ENCODE measurements at places on chromosomes 16 and 17. TPM values are rescaled to one million over a fixed set of nuclear protein-coding genes. Genes with fewer than 3 reads are reported as not detected.

Gene EVI2B
- polyA plus RNA-seq, result 1.7 TPM

GRCh38 chr17:12731839-12732238 is 57.5 kb upstream of the ARHGAP44 start:
- no peak for DNase-seq

- no peak for DNase-seq
Measured at GRCh38 chr17:55672585-55673501, 49.8 kb downstream of the TMEM100 start.

DNA sequence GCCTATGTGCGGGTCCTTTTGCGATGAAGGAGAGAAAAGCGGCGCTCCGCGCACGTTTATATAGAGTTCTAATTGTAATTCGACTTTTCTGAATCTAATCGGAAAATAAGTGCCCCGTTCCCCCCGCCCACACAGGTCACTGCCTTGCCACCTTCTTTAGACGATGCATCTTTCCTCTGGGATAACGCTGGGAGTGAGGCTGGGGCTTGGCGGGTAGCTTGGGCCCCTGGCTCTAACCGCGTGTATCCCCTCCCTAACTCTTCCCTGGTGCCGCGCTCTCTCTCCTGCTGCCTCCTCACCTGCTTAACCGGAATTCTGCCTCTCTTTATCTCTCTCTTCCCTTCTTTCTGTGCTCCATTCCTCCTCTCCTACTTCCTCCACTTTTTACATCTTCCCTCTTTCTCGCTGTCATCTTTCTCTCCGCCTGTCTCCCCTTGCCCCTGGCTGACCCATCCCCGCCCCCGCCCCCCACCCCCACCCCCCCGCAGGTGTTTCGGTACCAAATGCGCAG is 2.6 kb downstream of the LHX1 start:
- no peak for DNase-seq

Gene RAB37
- polyA plus RNA-seq, result 1.5 TPM

Gene C16orf86
- polyA plus RNA-seq, result 14.4 TPM

GRCh38 chr16:64478252-64478906 is 643.5 kb downstream of the CDH11 start:
- no peak for DNase-seq

GRCh38 chr16:27644165-27644564 is 94.2 kb downstream of the KATNIP start:
- no peak for DNase-seq

Gene KRT36
- polyA plus RNA-seq, result not detected

GRCh38 chr16:55697867-55698266 is 42.1 kb downstream of the SLC6A2 start:
- DNase-seq, result no peak

- no peak for DNase-seq
Measured at GRCh38 chr17:65195716-65196115, 58.5 kb downstream of the RGS9 start.

- no peak for DNase-seq
Measured at GRCh38 chr17:8846768-8847211, 20.7 kb downstream of the PIK3R6 start.

Gene PPL
- 23.9 TPM for polyA plus RNA-seq

GRCh38 chr17:73872816-73873215 is 228.6 kb upstream of the SDK2 start:
- no peak for DNase-seq

DNA sequence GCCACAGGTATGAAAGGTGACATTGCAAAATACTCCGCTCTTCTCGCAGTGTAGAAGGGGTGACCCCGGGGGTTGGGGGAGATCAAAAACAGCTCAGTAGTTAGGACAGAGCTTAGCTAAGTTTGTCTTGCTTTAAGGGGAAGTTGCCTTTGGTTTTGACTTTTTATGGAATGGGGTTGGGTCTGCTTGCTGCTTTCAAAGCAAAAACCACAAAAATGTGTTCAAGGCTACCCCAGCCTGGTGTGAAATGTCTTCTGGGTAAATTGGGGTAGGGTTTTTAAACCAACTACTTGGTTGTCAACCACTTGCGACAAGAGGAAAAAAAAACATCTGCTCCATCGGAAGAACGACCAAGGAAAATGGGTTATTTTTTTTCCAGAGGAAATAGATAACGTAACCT is 6.2 kb downstream of the FUS start:
- DNase-seq, result no peak

Gene DNAH9
- polyA plus RNA-seq, result not detected

DNA sequence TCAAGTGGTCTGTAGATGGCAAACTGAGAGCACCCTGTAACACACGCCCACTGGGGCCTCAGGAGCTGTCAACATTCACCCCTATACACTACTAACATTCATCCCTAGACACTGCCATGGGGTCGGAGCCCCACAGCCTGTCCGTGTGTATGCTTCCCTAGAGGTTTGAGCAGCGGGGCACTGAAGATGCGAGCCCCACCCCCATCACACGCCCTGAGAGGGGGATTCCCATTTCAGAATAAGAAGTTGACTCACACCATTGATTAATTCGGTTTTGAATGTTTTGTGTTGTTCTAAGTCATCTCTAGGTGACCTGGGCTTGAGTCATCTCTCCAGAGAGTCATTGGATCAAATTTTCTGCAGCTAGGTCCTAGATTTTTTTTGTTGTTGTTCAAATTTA is 37.3 kb upstream of the MMD start:
- no peak for DNase-seq

Gene GP2
- polyA plus RNA-seq, result 4.3 TPM

Gene FOXJ1
- polyA plus RNA-seq, result not detected

Gene CLEC19A
- not detected for polyA plus RNA-seq

GRCh38 chr17:50096758-50097157 is 1.6 kb downstream of the PDK2 start:
- DNase-seq, result no peak

Gene WFIKKN1
- 2.2 TPM for polyA plus RNA-seq

Gene CEMP1
- 0.38 TPM for polyA plus RNA-seq

Gene RNF227
- 0.50 TPM for polyA plus RNA-seq

GRCh38 chr17:80421381-80422090 is 6.6 kb downstream of the ENDOV start:
- DNase-seq, result peak; percentile 47

- no peak for DNase-seq
Measured at GRCh38 chr16:30894540-30895368, 877 bp upstream of the BCL7C start.

Gene HEATR9
- not detected for polyA plus RNA-seq

Gene QPRT
- polyA plus RNA-seq, result 6.1 TPM

Gene AOC2
- polyA plus RNA-seq, result 0.25 TPM

Gene FBXW10
- polyA plus RNA-seq, result 0.31 TPM

GRCh38 chr17:62966426-62967204 is 580 bp downstream of the TANC2 start:
- peak; percentile 58 for DNase-seq
